ENCODE measurements at places on chromosomes 5 and 9.

DNA sequence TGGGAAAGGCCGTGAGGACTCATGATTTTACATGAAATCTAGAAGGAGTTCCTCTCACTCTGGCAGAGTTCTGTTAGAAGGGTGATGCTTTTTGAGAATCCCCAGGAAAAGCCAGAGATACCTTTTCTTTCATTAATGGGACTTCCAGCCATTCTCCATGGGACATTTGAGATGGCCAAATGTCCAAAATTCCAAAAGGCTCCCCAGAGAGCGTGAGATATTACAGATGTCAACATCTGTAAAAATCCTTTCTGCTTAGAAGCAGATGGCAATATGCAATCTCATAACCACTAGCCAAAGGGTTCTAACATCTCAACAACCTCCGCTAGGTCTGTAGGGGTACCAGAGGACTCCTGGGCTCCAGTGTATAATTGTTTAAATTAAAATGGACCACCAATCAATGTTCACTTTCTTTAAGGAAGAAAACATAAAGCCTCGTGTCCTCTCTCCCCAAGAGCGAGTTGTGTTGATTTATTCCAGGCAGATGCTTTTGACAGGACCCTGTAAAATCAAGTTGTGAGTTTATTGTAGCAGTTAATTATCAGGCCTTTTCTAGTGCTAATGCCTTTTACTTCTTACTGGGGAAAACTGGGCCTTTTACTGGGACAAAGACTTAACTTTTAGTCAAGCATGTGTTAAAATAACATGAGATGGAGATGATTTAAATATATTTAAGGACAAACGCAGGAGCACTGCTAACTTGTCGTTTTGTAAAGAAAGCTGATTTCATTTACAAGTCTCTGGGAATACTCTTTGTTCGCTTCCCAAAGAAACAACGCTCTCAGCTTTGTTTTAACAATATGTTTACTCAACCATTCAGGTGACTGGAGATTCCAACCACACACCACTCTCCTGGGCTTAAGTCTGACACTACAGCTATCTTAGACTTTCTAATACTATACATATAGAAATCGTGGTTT, 4.8 kb downstream of the GAS1 start:
- DNase-seq, result no peak

GRCh38 chr5:151745071-151745705, 13.2 kb downstream of the ATOX1 start:
- DNase-seq, result no peak

- DNase-seq, result no peak
Measured at GRCh38 chr9:68969538-68969937, 44.4 kb downstream of the PRKACG start.

DNA sequence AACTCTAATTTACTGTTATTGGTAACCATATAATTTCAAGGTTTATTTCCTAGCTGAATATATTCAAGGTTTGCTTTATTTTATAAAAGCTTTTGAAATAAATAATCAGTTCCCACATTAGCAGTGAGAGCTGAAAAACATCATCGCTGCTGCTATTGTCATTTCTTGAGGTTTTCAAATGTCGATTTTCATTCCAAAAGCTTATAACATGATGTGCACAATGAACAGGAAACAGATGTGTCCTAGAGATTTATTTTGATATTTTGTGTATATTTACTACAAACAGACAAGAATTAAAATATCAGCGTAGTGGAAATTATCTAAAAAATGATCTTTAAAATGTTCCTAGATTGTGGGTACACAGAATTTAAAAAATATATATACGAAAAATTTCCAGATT, 10.5 kb upstream of the ITGA1 start:
- DNase-seq, result no peak

GRCh38 chr5:80608731-80609130, 38.7 kb upstream of the ANKRD34B start:
- DNase-seq, result no peak

DNA sequence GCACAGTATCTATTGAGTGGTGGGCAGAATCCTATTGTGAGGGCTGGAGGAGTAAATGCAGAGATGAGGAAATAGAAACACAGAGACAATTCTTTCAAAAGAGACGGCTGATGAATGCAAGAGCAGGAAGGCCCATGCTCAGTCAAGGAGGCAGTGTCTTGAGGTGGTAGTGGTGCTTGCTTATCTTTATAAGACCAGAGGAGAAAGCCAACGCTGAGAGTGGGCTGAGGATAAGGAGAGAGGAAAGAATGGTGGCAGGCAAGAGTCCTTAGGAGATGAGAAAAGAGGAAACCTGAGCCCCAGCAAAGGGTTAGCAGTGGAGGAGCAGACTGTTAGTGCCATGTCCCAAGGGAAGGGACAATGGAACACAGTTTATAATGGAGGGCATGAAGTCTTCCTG, 86.0 kb downstream of the SNCAIP start:
- no peak for DNase-seq

- DNase-seq, result no peak
Measured at GRCh38 chr5:62555930-62556329, 22.7 kb upstream of the LRRC70 start.

GRCh38 chr9:125538092-125538473, 168.9 kb downstream of the MAPKAP1 start:
- DNase-seq, result no peak

- DNase-seq, result no peak
Measured at GRCh38 chr5:53922508-53923498, 362.4 kb downstream of the NDUFS4 start.

GRCh38 chr5:113219695-113220094, 215.1 kb downstream of the TSSK1B start:
- no peak for DNase-seq

- no peak for DNase-seq
Measured at GRCh38 chr9:122226142-122226757, 2.5 kb downstream of the LHX6 start.

DNA sequence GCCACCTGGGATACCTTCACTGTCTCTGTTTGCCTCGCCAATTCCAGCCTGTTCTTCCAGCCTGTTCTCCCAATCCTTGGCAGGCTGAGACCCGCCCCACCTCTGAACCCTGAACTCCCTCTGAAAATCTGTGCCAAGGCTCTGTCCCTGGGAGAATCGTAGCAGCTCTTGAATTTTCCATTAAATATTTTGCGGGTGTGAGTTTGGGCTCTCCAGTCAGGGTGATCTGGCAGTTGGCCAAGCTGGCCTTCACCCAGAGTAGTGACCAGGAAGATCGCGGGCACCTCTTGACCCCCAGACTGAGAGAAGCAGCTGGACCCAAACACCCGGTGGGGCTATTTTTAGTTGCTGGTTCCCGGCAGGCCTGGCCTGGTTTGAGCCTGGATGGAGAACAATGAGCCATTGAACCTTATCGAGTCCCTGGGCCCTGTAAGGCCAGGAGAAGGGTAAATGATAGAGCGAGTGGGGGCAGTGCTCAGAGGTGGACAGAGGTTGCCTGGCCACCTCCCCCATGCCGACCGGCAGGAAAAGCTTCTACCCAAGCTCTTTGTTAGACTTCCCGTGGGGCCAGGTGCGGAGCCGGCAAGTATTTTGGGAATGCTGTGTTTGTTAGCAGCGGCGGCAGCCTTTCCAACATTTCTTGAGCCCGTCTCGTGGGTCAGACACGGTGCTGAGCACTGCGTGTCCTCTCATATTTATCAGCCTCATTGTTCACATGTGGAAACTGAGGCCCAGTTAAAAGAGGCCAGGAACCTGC, 146.2 kb downstream of the RGS3 start:
- DNase-seq, result no peak

- DNase-seq, result no peak
Measured at GRCh38 chr5:16995372-16995771, 59.3 kb upstream of the MYO10 start.

- DNase-seq, result no peak
Measured at GRCh38 chr9:92324889-92325268, 271 bp downstream of the NOL8 start.

GRCh38 chr5:52884453-52884852, 96.7 kb downstream of the ITGA1 start:
- no peak for DNase-seq

DNA sequence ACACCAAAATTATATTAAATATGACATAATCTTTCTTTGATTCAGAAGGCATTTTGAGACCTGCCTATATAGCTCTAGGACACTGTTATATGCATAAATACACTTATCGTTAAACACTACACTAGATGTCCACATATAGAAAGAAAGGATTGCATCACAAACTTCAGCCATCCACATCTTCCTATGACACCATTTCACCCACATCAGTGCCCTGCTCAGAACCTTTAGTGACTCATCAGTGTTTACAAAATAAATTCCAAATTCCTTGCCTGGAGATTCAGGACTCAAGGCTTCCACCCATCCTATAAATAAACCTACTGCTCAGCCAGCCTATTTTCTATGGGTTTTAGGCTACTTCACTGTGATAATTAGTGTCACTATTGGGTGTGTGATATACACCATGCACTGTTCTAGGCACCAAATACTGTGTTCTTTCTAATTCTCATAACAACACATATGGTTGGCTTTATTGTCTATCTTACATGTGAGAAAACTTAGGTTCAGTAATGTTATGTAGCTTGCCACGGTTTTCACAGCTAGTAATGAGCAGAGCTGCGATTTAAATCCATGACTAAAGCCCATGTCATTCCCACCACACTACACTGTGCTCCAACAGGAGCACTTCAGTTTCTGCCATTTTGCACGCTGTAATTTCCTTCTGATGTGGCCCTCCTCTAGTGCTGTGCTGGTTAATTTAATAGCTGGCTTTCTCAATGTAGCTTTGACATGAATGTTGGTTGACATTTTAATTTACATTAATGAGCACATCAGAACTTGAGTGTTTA, 103.3 kb downstream of the SREK1 start:
- no peak for DNase-seq

DNA sequence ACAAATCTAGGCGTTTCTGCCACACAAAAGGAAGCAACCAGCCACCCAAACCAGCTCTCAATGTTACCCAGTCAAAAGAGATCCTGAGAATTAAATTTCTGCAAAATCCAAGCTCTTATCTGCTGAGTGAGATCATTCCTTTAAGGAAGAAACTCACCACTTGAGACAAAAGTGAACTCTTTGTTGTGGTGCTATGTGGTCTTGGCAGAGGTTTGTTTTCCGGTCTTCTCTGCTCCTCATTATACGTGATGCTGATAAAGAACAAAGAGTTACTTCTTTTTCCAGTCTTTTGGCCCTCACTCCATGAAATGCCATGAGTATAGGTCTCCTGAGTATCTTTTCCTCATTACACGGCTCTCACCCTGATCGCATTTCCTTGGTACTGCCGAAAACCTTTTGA, 82.1 kb downstream of the PRKACG start:
- no peak for DNase-seq

DNA sequence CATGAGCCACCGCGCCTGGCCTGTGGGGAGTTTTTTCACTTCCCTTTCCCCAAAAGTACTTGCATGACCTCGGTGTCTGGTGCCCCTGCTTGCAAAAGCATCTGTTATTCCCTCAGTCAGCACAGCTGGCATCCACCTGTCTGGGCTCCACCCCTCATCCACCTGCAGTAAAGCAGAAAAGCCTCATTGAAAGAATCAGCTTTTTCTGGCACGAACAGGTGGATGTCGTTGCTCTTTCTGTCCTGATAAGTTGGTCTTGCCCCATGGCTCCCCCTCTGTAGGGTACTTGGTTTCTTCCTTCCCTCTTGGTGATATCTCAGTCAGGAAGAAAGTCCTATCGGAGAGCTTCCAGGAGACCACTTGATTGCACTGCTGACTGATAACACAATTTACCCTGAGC, 37.4 kb downstream of the WWC1 start:
- no peak for DNase-seq

DNA sequence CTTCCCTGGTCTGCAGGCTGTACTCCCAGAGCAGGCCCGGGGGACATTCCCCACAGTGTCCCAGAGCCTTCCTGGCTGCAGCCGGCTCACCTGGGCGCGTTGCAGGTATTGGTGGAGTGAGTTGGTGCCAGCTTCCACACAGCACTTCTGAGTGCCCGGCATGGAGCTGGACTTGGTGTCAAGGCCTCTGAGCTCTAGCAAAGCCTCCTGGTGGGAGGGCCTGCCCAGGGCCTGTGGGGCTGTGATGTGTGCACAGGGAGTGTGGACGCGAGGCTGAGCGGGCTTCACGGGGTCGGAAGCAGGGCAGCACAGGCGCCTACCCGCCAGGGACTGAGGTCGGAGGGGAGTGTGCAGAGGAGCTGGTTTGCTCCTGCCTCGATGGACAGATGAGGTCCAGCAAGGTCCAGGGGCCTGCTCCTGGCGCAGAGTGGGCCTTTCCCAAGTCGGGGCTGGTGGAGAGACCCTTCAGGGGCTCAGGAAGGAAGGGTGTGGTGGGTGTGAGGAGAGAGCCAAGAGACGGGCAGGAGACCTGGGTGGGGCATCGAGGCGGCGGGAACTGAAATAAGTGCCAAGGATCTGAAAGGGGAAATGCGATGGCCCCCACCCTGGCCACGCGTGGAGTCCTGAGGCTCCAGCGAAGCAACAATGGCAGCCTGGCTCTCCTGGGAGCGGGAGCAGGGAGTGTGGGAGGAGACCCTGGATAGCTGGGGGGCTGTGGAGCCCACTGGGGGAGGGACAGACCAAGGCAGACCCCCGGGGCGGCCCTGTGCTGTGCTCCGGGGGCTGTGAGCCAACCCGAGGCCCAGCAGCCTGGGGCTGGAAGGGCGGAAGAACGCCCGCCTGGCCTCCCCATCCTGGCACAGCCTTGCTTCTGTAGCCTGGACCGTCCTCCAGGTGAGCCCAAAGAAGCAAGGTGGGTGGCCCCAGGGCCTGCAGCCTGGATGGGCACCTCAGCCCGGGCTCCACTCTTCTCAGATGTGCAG, 78.4 kb downstream of the RXRA start:
- no peak for DNase-seq

- no peak for DNase-seq
Measured at GRCh38 chr9:127854184-127854806, at the start of gene ENG. TSS of gene ENG (minus strand) at chr9:127854658. CDS start at chr9:127854355, 303 bp downstream.

DNA sequence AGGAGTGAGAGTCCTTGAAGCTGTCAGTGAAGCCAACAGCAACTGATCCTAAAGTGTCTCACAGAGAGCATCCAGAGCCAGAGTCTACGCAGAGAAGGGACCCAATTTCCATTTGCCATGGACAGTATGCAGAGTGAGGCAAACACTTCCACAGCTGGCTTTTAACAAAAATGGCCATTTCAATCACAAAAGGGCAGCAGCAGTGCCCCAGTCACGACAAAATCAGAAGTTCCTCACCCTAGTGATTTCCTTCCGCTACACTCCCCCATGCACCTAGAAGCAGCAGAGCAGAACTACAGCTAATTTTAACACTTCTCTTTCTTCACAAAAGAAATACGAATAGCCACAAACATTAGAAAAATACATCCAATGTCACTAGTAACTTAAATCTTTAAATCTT, 27.9 kb downstream of the FBXW11 start:
- DNase-seq, result no peak

- no peak for DNase-seq
Measured at GRCh38 chr5:180103487-180104167, 32.1 kb upstream of the RNF130 start.

DNA sequence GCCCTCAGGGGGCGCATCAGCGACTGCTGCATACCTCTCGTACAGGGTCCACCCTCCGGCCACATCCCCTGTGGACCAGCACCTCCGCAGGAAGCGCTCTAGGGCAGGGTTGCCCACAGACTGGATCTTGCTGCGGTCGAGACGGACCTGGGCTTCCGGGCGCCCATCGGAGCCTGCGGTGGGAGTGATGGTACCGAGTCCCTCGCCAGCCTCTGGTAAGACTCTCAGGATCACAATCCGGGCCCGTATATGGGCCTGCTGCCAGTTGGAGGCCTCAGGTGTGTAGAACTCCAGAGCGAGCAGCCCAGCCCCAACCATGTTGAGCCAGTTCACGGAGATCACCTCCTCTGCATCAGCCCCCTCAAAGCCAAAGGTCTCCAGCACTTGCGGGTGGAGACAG, 323.0 kb downstream of the ANXA1 start:
- DNase-seq, result no peak

GRCh38 chr5:95102080-95102479, 182.8 kb downstream of the MCTP1 start:
- no peak for DNase-seq
